M059J (cell line): ENCODE measurements at places on chromosomes 7 and 10.

GRCh38 chr10:113880236-113880635 is 25.8 kb downstream of the NHLRC2 start:
- DNase-seq: peak; percentile 43

DNA sequence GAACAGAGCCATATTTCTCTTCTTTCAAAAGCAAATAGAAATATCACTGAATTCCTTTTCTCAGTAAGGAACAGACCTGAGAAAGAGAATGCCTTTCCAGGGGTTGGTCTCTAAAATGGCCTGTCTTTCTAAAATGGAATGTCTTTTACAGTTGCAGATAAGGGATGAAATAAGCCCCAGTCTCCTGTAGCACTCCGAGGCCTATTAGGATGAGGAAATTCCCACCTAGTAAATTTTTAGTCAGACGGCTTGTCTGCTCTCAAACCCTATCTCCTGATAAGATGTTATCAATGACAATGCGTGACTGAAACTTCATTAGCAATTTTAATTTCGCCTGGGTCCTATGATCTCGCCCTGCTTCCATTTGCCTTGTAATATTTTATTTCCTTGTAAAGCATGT is 2.9 kb upstream of the EFCAB10 start:
- no peak for DNase-seq

- no peak for DNase-seq
These were observed 13.7 kb downstream of the ASB15 start for GRCh38 chr7:123615344-123615743.

GRCh38 chr7:22872096-22872807 is 49.6 kb upstream of the TOMM7 start:
- DNase-seq: no peak
